Liver (tissue), 10 donors: ENCODE measurements at places on chromosomes 7 and 10. TPM values are rescaled to one million over a fixed set of nuclear protein-coding genes. Genes with fewer than 3 reads are reported as not detected.

Gene SPDYE6
- not detected for total RNA-seq

Gene C7orf57
- total RNA-seq, result not detected

Gene NPC1L1
- total RNA-seq, result 16.4 TPM

Gene HKDC1
- 5.6 TPM for total RNA-seq

Gene GALNT17
- 0.42 TPM for total RNA-seq

Gene SPACDR
- total RNA-seq, result 0.17 TPM

Gene DGKI
- total RNA-seq, result 0.37 TPM

Gene CDK14
- total RNA-seq, result 12.4 TPM

Gene SORCS1
- 0.08 TPM for total RNA-seq

Gene SKAP2
- total RNA-seq, result 9.2 TPM

Gene PLEKHS1
- total RNA-seq, result under 0.01 TPM

GRCh38 chr10:59718257-59718656 is 8.6 kb upstream of the SLC16A9 start:
- no peak for DNase-seq

DNA sequence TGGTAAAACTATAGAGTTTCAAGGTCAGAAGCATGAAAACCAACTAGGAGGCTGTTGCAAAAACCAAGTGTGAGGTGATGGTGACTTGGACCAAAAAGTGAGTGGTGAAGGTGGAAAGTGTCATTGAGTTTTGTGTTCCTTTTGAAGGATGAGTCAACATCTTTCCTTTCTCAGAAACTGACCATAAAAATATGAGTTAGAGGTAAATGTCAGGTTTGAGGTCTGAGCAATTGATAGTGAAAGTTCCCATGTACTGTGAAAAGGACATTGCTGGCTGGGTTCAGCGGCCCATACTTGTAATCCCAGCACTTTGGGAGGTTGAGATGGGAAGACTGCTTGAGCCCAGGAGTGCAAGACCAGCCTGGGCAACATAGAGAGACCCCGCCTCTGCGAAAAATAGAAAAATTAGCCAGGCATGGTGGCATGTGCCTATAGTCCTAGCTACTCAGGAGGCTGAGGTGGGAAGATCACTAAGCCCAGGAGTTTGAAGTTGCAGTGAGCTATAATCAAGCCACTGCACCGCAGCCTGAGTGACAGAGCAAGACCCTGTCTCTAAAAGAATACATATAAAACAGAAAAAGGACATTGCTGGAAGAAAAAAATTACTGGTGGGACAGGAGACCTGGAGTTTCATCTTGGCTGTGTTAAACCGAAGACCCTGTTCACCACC is 89.3 kb upstream of the ARID5B start:
- DNase-seq, result no peak

DNA sequence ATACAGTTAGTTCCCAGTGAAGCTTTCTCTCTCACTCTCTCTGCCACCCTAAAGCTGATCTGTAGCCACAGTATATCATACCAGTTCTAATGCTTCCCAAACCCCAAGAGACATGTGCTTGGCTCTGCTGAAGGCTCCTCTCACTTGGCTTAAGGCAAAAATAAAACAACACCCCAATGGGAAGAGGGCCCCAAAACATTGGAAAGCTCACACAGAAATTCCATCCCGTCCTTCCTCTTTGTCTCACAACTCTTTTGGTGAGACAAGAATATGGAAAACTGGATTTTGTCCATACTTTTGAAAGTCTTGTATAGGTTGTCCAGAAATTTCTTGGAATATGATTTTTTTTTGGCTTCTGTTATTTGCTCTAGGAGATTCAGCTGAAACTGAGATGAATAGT is 56.1 kb upstream of the WNT16 start:
- no peak for DNase-seq

DNA sequence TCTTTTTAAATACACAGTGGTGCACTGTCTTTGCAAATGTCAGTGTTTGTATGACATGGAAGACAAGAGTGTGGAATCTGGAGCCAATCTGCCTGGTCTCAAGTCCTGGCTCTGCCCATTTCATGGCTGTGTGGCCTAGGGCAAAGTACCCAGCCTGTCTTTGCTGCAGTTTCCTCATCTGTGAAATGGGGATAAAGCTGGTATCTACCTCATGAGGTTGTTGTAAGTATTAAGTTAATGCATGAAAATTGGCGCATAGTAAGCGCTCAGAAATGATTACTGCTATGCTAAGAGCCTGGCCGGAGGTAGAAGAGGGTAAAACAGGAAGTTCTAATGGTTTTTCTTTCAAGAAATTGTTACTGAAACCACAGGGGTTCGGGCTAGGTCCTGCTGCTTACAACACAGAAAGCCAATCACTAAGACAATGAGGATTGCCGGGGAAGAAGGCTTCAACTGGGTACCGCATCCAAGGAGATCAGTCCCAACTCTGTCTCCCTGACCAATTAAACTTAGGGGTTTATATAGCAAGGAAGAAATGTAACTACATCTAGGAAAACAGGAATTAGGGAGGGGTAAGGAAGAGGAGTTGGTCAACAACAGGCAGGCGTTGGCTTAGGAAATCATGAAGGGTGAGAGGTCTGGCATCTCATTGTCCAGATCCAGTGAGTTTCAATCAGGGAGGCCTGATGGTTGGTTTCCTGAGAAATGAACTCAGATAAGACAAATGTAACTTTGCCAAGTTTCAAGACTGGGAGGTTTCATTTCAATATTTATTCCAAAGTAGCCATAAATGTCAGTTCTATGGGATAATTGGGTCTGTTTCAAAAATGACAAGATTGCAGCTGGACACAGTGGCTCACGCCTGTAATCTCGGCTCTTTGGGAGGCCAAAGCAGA is 57.0 kb downstream of the CHST3 start:
- no peak for DNase-seq

DNA sequence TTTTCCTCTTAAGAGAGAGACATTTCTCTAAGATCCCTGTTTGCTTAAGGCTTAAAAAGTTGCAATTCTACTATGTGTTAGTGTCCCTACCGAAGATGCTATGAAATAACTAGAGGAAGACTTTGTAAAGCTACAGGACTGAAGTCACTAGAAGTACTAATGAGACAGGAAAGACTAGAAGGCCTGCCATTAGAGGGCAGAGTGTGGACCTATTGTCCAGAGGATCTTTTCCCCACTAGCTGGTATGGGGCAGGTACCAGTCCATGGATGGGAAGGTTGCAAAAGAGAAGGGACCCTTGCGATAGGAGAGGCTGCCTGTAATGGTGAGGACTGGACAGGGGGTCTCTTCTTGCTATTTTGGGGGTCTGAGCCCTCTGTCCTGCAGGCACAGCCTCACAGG is 178.1 kb downstream of the TMEM178B start:
- no peak for DNase-seq

- no peak for DNase-seq
These were observed 10.9 kb upstream of the IKZF1 start for GRCh38 chr7:50293509-50294179.

- no peak for DNase-seq
These were observed 155.0 kb downstream of the GALNT17 start for GRCh38 chr7:71286924-71287323.

DNA sequence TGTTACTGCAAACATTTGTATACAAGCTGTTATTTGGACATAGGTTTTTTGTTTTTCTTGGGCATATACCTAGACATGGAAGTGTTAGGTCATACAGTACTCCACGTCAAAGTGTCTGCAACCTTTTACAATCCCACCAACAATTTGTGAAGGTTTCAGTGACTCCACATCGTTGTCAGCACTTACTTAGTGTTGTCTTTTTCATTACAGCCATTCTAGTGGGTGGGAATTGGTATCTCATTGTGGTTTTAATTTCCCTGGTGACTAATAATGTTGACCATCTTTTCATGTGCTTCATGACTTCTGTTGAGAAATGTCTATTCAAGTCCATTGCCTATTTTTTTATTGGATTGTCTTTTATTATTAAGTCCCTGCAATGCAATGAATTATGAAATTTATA is 95.0 kb downstream of the UBE3C start:
- DNase-seq, result no peak

DNA sequence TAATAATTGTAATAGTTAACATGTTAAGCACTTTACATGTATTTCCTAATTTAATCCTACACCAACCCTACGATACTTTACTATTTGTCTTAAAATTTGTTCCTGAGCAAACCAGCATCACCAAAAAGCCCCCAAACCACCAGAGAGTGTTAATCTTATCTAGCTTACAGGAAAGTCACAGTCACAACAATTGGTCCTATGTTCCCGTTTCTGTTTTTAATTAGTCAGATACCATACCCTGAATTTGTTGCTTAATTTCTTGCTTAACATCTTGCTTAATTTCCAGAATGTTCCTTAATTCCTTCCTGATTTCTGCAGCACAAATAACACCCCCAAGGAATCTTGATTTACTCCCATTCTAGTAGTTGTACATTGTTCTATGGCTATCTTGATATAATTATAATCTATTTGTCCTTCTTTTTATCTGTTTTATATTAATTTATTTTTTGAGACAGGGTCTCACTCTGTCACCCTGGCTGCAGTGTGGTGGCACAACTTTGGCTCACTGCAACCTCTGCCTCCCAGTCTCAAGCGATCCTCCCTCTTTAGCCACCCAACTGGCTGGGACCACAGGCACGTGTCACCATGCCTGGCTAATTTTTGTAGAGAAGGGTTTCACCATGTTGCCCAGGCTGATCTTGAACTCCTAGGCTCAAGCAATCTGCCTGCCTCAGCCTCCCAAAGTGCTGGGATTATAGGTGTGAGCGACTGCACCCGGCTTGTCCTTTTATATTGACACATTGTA is 6.6 kb upstream of the PDSS1 start:
- no peak for DNase-seq

DNA sequence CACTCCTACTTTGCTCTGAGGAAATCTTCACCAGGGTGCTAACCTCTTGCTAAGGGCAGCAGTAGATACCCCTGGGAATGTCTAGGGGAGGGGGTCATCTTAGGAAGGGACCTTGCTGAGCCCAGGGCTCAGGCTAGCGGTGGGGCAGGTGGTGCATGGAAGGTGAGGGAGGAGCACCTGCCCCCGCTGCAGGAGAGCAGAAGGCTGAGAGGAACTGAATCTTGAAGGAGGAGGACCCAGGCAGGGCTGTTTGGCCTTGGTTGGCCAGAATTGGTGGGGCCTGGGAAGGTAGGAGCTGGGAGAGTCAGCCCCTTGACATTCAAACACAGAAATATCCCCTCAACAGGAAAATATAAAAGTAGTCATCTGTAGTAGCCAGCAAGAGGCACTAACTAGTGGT is 7.0 kb downstream of the CALHM3 start:
- no peak for DNase-seq

DNA sequence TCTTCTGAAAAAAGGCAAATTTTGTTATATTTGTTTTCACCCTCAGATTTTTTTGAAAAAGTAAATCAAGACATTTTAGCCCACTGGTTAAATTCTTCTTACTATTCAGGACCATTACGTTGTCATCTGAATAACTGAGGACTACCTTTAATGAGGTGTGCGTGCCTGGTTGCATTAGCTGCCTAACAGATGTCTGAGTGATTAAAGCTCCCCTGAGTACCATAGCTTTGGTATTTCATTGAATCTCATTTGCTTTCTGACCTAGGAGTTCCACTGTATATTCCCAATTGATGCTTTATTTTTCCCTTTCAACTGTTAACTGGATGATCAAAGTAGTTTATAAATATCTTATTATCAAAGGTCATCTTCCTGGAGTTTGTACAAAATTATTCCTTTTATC is 410.0 kb upstream of the SEMA3D start:
- no peak for DNase-seq

DNA sequence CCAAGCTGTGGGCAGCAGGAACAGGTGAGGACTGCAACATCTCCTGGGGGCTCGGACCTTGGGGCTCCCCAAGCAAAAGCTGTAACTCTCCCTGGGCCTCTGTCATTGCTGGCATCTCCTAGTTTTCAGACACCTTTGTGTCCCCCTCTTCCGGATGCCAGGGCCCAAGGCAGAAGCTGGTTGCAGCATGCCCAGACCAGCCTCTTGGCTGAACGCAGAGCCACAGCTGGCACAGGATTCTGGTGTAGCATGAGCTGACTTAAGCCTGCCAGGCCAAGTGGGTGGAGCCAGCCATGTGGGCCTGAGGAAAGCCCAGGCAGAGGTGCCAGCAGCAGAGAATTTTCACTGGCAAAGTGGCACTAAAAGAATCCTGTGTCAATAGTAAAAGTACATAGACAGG is 43.5 kb downstream of the ZWINT start:
- DNase-seq, result no peak

- no peak for DNase-seq
These were observed 11.5 kb upstream of the TSGA13 start for GRCh38 chr7:130697820-130698219.

GRCh38 chr7:120799813-120800475 is 58.0 kb downstream of the TSPAN12 start:
- DNase-seq, result no peak

- DNase-seq, result no peak
These were observed 131.4 kb downstream of the MGMT start for GRCh38 chr10:129598413-129598812.

GRCh38 chr7:148669927-148670326 is 28.8 kb upstream of the CUL1 start:
- DNase-seq, result no peak

GRCh38 chr7:155533827-155534690 is 12.3 kb downstream of the CNPY1 start:
- no peak for DNase-seq

GRCh38 chr7:72015136-72015535 is 397.0 kb downstream of the CALN1 start:
- no peak for DNase-seq

DNA sequence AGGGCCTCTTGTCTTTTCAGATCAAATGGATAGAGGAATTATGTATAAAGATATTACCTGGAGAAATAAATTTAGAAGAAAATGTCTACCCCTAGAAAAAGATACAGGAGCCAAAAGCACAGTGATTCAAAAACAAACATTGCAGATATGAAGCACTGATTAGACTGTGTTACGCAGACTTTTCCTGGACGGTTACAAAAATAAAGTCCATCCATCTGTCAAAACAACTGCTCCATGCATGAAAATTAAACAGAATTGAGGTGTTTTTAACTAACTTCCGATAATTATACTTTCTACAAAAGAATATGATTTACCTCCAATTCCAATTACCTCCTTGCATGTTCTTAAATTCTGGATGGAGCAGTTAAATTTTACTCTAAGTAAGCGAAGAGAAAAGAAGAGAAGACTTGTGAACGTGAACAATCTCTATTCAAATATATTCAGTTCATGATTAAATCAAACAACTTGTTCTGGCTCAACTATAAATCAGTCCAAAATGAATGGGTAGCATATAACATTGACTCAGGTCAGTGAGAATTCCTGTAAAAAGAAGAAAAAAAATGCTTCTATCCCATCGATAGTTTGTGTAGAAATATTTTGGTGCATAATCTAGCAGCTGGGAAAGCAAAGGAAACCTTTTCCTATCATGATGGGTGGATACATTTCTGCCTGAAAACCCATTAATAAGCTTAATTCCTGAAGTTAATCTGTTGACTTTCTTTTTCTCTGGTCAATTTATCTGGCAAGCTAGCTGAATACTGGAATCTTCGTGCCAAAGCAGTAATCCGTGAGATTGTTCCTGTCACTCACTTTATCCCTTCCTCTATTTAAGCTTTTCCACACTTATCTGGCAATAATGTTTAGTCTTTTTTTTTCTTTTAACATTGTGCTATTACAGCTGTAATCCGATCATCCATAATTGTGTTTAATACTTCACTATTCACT is 80.4 kb downstream of the SEMA3A start:
- DNase-seq, result no peak
